CD4-positive, alpha-beta T cell treated with Interferon gamma for 1 hour (primary cell): ENCODE measurements at places on chromosomes 12 and 14.

- DNase-seq: no peak
These were observed 101.9 kb downstream of the RFLNA start for GRCh38 chr12:124396544-124397398.

GRCh38 chr12:130955238-130955816, 1.6 kb downstream of the ADGRD1 start:
- no peak for DNase-seq

DNA sequence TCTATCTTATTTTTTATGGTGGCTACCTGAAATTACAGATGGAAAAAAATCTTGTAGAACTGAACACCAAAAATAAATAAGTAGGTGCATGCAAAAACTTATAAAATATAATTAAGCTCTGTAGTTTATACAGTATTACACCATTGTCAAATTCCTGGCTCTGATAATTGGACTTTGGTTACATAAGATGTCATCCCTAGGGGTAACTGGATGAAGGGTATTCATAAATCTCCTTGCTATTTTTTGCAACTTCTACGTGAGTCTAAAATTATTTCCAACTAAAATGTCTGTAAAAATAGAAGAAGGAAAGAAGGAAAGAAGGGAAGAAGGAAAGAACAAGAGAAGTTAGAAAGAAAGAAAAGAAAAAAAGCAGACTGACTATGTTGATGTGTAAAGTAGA, 716.6 kb downstream of the BCL11B start:
- DNase-seq: no peak

DNA sequence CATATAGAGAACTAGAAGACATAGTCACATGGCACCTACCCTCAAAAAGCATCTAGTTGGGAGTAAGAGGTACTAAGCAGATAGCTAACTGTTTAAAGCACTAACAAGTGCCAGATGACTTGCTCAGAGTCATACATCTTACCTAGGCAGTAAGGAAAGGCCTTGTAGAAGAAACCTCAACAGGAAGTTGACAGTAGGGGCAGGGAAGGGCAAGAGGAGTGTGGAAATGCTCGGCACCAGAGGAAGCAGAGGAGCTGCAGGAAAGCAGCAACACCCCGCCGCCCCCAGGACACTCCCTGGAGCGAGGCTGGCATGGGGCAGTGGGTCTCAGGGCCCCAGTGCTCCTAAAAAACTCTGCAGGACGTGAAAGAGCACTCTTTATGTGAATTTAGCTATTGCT, 92.9 kb downstream of the PPP2R5C start:
- peak; percentile 22 for DNase-seq

DNA sequence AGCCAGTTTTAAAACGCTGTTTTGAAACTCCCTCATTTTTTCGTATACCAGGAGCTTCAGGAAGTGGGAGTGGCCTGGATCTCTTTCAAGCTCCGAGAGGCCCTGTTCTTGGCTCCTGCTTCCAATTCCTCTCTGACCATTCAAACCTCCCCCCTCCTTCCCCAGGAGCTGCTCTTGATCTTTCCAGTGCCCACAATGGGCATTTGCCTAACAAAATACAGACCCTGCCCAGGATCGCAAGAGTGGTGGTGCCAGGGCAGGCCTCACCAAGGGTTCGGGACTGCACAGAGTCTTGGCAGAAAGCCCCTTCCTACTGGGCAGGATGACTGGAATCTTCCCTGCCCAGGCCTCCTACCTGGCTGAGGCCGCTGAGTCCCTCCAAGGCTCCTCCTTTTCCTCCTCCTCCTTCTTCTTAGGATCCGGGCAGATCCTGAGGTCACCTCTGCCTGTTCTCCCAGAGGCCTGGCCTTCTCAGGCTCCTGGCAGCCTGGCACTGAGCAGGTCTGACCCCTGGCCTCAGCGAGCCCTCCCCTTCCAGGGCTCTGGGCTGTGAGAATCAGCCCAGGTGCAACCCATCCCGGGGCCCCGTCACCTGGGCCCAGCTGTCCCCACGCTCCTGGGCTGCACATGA, 46.9 kb upstream of the NOS1 start:
- DNase-seq: no peak

GRCh38 chr14:36874396-36875138, 212.9 kb downstream of the PAX9 start:
- no peak for DNase-seq

DNA sequence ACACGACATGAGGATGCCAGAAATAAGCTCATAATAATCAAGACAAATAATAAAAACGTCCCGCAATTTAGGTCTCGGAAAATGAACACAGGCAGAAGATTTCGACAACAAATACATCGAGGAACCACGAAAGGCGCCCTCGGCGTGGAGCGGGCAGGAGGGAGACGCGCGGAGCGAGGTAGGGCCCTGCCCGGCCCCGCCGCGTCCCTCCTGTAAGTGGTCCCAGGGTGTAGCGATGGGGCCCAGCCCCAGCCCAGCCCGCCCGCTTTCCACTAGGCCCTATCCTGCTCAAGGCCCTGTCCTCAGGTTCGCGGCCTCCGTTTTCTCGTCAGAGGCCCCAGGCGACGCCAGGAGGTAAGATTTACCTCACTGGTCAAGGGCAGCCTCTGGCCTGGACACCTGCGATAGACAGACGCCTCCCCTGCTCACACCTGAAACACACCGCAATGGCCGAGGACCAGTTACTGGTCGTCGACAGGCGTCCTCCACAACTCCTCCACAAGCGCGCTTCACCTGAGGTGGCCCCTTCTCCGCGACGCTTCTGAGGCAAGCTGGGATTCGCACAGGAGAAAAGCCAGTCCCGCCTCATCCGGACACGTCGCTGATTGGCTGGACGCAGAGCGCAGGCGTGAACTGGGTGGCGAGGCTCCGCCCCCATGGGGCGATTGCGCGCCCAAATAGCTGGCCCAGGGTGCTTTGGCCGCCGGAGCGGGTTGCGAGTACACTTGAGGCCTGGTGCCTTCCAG, at the start of gene SYCP3:
SYCP3 (minus strand) TSS at position 543 of the 746 bp plus-strand sequence. CDS start 1,527 bp downstream, outside the sequence.
- no peak for DNase-seq

DNA sequence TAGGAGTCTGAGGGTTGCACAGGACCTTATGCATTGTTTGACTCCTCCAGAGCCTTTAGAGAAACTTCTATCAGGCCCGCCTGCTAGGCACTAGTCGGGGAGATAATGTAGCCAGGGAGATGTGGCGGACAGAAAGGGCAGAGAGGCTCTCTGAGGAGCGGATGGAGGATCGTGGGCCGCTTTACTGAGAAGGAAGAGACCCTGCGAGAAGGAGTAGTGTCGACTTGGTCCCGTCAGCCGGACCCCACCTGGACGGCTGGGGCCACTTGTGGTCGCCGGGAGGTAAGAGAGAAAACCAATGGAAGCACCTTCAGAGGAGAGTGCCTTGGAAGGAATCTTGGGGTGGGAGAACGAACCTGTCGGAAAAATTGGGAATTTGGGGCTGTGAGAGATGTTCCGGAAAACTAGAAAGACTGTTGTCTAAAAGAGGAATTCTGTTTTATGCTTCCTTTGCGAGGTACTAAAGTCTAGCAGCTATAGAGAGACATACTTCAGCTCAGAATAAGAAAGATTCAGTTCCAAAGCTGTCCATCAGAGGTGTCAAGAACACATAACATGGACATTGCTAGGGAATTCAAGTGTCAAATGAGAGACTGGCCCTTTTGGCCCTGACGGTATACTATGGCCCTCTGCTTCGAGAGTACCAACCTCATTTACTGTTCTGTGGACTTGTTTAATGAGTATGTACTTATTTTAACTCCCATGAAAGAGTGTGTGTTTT, 660 bp upstream of the MCRS1 start:
- no peak for DNase-seq

DNA sequence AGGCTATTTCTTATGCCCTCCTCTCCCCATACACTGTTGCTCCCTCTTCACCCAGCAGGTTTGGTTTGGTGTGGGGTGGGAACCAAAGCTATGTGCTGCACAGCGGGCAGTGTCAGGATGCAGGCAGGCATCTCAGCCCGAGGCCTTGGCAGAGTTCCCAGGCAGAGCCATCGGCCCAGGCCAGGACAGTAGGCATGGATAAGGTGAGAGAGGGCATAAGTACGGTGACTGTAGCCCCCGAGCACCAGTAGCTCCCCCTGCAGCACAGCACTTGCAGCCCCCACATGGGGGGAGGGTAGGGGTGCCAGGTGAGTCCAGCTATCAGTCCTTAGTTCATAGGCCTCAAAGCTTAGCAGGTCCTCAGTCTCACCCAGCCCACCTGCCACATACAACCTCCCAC, 7.2 kb downstream of the KLHL33 start:
- DNase-seq: no peak

DNA sequence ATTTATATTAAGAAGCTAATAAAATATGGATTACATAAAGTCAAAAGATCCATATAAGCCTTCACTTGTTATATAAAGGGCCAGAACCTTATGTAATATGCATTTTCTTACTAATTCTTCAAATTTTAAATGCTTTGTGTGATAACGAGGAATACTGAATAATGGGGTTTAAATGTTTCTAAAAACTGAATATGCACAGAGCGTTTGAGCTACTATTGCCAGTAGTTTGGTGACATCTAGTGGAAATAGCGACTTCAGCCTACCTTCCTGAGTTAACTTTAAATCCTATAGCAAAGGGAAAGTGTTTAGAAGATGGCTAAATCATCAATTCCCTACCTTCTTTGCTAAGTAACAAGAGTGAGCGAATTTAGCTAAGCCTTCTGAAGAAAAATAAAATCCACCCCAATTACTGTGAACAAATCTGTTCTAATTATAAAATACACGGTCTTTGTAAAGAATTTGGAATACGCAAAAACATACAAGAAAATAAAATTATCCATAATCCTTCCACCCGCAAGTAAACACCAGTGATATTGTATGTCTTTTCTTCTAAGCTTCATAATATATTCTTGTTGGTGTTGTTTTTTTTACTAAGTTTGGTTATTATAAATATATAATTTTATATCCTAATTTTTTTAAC, 115.5 kb upstream of the G2E3 start:
- no peak for DNase-seq

- DNase-seq: no peak
These were observed 9.4 kb downstream of the TNFRSF1A start for GRCh38 chr12:6332459-6332858.

DNA sequence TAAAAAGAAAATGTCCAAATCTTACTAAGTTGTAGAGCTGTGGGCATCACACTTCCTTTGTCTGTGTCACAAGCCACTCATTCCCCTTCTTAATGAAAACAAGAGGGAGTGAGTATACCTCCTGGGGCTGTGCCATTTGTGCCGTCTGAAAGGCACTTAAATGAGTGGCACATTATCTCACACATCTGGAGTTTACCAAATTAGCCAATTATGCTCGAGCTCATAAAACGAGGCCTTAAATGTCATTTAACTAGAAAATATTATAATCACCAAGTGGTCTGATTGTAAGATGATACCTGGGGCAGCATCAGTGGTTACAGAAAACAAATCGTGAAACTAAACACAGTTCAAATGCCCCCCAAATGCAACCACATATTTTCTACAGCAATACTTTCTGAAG, 146.1 kb downstream of the PAX9 start:
- DNase-seq: no peak

DNA sequence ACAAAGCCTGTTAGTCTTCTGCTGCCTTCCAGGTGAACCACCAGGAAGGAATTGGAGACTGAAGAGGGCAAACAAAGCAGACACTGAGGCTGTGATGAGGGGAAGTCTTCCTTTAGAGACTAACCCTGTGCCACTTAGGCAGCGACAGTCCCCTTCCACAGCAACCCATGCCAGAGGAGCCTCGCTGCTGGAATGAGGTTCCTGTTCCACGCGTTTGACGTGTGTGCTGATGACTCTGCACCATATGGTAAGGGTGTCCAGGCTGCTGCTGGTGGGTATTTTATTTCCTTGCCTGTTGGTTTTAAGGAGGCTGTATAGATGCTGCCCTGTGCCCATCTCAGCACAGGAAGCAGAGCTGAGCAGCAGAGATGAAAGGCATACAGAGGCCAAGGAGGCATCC, 361.9 kb upstream of the FKBP4 start:
- no peak for DNase-seq

DNA sequence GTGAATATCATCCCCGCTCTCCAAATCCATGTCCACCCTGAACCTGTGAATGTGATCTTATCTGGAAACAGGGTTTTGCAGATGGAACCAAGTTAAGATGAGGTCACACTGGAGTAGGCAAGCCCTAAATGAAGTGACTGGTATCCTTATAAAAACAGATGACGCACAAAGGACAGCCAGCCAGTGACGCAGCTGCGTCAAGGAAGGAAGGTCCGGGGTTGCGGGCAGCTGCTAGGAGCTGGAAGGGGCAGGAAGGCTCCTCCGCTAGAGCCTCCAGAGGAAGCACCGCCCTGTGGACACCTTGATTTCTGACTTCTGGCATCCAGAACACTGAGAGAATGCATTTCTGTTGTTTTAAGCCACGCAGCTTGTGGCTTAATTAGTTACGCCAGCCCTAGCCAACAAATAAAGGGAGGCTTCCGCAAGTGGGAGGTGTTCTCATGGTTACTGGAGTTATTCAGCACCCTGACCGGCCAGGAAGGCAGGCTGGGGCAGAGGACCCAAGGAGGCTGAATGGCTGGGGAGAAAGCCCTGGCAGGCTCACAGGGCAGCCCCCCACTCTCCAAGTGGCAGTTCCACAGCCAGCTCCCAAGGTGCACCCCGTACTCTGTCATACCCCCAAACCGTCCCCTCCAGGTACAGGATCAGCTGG, 127.6 kb upstream of the NCOR2 start:
- peak; percentile 28 for DNase-seq

DNA sequence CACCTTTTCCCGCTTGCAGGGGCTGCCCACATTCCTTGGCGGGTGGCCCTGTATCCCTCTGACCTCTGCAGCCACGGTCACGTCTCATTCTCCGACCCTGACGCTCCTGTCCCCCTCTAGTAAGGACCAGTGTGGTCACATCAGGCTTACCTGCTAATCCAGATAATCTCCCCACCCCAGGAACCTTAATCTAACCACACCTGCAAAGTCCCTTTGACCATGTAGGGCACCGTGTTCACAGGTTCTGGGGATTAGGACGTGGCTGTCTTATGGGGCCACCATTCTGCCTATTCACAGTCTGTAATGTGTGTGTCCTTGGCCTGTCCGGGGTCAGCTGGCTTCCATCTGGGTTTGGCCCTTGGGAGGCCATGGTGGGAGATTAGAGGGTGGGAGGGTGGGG, 368.9 kb downstream of the AACS start:
- no peak for DNase-seq

GRCh38 chr12:122894193-122895121, 1.5 kb downstream of the VPS37B start:
- no peak for DNase-seq

DNA sequence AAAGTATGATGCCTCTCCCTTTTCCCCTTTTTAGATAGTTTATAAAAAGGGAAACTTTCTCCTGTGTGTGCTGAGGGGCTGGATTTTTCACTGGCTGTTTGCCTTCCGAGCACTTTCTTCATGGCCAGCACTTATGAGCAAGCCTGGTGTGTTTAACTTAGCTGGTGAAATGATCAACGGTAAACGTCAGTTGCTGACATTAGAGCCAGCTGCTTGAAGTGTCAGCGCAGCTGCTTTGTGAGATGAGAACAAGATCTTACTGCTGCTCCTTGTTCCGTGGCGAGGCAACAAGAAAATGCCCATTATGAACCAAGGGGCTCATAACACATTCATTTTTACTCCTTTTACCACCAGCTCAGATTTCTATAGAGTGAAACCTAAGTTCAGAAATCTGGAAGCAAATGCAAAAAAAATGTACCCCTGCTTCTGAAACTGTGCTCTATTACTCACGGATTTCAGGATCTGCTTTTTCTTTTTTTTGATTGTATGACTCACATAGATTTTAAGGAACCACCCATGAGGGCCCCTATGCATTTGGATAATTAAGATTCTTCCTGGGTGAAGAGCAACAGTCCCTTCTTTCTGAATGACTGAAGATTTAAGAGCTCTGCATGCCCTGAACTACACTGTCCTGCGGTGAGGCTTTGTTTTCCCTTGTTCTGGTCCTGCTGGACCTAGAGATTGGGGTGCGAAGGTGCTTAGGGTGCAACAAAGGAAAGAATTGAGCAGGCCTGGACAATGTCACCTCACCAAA, 74.3 kb upstream of the CPM start:
- DNase-seq: peak; percentile 8

- no peak for DNase-seq
These were observed 31.1 kb upstream of the TMX1 start for GRCh38 chr14:51208982-51209381.
